ENCODE measurements at places on chromosomes 5 and 9.
A peak's percentile ranks its signal among the peaks of the same experiment; 100 is the strongest.

DNA sequence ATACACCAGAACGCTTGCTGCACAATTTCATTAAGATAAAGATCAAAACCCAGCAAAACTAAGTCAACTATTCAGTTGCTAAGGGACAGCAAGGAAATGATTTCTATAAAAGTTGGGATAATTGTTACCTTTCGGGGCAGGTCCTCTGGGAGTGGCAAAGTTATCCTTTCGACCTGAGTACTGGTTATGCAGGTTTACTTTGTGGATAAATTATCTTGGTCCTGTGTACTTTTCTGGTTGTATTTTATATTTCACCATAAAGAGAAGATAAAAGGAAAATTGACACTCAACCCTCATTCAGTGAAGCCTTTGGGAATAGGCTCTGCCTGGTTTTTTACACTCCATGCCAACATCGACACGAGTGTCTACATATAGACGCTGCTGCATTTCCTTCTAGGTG is 146.5 kb downstream of the SYK start:
- no peak for DNase-seq

DNA sequence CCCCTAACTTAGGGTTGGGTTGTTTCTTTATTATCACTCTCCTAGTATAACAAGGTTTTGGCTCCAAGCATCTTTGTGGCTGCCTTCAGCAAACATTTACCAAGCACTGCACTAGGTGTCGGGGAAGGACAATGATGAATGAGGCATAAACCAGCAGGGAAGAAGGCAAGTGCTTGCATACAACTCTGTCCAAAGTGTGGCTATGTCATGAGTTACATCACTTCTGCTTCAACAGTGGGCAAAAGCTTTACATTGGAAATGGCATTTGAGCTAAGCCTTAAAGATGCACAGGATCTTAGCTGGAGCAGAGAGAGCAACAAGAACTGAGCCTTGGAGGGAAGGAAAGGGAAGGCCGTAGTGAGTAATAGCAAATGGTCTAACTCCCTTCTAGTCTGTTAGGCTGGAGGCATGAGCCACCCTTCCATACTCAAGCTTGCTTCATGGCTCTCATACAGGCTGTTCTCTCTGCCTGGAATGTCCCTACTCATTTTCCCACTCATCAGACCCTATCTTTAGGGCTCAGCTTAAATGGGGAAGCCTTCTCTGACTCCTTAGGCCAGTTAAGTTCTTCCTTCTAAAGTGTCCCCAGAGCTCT is 121.8 kb downstream of the SEMA6A start:
- no peak for DNase-seq

- DNase-seq: no peak
These were observed 1809.2 kb upstream of the ACO1 start for GRCh38 chr9:30575218-30575617.

DNA sequence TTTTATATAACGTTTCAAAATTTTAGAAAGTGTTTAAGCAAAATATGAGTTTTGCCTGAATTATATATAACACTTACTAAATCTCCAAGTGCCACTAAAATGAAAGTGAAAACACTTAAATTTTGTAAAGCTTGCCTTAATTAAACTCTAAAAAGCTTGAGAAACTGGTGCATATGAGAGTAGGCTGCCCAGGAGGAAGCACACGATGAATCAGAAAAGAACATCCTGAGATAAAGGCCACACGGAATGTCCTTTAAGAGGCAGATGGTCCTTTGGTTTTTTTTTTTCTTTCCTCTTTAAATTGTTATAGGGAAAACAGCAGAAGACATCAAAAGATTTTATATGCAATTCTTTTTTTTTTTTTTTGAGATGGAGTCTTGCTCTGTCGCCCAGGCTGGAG is 60.3 kb downstream of the HABP4 start:
- DNase-seq: no peak

GRCh38 chr5:14081791-14082190 is 61.4 kb upstream of the TRIO start:
- no peak for DNase-seq

DNA sequence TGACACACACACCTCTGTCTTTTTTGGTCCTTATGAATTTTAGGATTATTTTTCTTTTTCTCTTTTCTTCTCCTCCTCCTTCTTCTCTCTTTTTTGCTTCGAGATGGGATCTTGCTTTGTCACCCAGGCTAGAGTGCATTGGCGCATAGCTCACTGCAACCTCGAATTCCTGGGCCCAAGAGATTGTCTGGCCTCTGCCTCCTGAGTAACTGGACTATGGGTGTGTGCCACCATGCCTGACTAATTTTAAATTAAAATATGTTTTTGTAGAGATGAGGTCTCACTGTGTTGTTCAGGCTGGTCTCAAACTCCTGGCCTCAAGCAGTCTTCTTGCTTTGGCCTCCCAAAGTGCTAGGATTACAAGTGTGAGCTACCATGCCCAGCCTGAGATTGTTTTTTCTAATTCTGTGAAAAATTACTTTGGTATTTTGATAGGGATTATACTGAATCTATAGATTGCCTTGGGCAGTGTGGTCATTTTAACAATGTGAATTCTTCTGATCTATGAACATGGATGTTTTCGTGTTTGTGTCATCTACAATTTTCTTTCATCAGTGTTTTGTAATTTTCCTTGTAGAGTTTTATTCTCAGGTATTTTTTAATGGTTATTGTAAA is 7.7 kb downstream of the AHRR start:
- no peak for DNase-seq

DNA sequence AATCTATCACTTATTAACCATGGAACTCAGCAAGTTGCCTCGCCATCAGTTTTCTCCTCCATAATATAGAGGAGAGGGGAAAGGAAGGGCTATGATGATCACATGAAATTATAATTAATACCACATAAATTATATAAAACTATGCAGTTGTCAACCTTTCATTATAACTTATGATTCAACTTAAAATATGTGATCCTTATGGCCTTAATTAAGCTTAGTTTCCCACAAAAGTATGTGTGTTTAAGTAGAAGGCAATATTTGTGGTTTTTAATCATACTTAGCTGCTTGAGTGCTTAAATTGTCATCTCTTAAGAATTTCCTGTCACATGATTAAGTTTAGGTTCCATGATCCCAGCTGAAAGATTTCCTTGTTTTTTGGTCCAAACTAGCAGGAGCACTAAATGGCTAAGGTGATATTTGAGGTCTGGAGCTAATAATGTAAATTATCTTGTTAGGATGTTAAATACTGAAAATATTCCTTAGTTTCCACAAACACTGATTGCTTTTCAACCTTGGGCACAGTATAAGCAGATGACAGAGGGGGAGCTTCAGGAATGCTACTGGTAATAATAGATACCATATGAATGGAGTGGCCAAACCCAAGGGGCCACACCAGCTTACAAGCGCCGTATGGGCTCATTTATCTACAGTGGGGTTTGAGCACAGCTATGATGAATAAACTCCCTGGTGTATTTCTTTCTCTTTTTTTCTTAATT is 26.4 kb upstream of the F2R start:
- DNase-seq: no peak

GRCh38 chr5:105849701-105850100 is 1821.0 kb downstream of the EFNA5 start:
- DNase-seq: no peak

DNA sequence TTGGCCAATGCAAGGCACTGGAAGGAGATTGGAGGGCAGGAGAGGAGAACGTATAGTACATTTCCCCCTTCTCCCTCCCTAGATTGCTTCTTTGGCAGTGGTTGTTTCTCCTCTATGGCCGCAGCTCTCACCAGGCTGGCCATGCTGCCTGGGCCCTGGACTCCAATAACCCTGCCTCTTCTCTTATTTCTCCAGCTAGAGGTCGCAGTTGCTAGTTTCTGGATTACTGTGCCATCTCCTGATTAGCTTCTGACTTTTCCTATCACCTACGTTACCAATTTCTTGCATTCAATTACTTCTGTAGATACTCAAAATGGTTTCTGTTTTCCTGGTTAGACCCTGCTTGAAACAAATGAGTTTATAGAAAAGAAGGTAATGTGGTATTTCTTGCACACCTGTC is 2.4 kb upstream of the MACIR start:
- no peak for DNase-seq

GRCh38 chr5:65481171-65481581 is 544 bp downstream of the ADAMTS6 start:
- no peak for DNase-seq

DNA sequence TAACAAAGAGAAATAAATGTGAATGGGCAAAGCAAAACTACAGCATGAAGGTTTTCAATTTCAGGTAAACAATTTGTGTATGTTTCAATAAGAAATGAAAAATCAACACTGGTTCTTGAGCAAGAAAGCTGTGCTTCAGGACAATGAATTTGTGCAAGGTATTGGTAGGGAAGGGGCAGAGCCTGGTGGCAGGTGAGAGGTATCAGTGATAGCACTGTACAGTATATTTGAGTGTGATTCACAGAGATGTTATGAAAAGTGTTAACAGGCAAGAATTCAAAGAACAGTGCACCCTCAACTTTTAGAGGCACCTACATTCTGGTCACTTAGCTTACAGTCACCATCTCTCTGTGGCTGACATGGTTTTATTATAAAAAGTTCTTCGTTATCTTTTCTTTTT is 25.7 kb downstream of the PLPP1 start:
- no peak for DNase-seq

DNA sequence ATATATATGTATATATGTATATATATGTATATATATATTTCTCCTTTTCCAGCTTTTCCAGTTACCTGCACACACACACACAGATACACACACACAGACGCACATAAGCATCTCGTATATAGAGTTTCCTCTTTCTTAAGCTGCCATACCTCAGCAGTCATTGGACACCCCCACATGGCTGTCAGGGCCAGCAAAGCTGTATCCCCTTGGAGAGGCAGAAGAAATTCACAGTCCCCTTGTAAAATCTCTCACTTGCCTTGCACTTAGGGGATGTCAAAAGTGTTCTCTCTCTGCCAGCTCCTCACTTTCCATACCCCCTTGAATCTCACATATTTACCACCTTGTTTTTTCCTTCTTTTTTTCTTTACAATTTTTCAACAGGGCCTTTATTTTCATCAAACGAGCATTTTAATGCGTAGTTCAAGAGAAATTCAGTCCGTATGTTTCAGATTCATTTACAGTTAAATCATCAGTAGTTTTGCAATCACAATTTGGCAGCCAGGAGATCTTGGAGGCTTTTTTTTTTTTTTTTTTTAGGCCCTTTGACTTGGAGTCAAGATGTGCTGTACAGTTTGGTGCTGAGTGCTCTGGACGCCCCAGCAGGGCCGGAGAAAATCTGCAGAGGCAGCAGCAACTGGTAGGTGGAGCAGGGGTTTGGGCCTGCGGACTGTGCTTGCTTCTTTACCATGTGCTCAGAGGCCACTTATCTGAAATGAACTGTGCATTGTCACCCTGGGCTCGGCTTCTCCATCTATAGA is 244.9 kb upstream of the KLF4 start:
- no peak for DNase-seq

GRCh38 chr5:138981131-138981530 is 106.0 kb upstream of the LRRTM2 start:
- DNase-seq: no peak

- DNase-seq: no peak
These were observed 323.5 kb downstream of the TLE4 start for GRCh38 chr9:79895232-79895631.

DNA sequence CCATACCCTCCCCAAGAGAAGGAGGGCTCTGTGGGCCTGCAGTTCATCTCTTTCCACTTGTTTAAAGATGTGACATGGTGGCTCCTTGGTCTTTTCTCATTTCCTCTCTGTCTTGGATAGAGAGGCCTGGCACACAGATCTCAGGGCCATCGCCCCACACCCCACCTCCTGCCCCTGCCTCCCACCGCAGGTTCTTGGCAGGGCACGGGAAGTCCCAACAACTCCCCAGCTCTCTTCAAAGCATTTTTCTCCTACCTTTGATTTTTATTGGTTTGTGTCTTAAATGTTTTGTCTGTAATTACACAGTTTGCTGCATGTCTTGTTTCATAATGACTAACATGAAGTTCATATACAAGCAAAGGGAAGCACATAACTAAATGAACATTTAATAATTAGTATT is 178.5 kb upstream of the MSX2 start:
- no peak for DNase-seq

- DNase-seq: no peak
These were observed 384.8 kb downstream of the PRELID2 start for GRCh38 chr5:145450286-145450885.

DNA sequence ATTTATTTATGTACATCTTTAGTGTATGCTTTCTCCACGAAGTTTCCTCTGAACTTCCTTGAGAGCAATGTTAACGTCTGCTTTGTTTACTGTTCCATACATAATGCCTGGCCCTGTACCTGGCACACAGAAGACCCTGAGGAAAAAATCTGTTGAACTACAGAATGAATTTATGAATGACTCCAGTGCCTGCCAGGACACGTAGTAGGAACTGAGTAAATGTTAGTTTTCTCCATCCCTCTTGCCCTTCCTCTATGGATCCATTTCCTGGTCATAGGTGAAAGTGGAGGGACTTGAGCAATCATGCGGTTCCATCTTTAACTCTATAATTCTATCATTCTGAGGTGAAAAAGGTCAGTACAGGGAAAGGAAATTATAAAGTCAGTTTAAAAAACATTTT is 117.7 kb downstream of the MAPKAP1 start:
- no peak for DNase-seq

GRCh38 chr5:107514305-107514704 is 156.4 kb downstream of the EFNA5 start:
- no peak for DNase-seq

- DNase-seq: no peak
These were observed 789 bp downstream of the DOK3 start for GRCh38 chr5:177508837-177509236.

GRCh38 chr9:132172185-132172584 is 10.3 kb downstream of the NTNG2 start:
- DNase-seq: no peak

- DNase-seq: no peak
These were observed 1740.9 kb downstream of the EFNA5 start for GRCh38 chr5:105929858-105930257.

- no peak for DNase-seq
These were observed 26.5 kb downstream of the MRPS27 start for GRCh38 chr5:72293495-72294055.

DNA sequence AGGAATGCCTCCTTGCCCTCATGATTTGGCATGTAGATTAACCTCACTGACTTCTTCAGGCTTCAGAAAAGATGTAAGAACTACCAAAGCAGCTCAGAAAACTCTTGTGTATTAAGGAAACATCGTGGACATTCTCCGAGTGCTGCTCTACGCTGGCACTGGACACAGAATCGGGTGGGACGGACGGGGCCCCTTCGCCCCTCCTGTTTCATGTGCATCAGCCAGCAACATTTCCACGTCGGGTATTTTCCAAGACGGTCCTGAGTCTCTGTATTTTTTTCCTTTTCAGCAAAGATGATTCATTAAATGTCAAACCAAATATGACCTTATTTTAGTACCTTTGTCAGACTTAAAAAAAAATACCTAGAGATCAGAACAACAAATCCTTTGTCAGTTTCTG is 583.6 kb downstream of the CCDC171 start:
- no peak for DNase-seq

- peak; percentile 70 for DNase-seq
These were observed 17.8 kb downstream of the ITK start for GRCh38 chr5:157198277-157198986.

DNA sequence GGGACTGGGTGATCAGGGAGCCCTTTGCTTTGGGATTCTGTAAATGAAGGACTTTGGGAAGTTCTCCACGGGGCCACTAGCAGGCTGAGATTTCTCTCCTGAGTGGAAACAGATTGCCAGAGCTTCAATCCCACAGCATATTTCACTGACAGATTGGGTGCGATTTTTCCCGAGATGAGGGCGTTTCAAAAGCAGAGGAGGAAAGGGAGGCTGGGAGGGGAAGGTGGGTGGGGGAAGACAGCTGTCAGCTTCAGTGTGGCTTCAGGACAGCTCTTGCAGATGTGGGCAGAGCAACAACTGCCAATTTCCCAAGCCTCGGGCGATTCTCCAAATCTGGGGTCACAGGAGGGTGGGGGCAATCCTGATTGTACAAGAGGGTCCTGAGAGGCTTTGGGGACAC is 258.5 kb upstream of the ADRA1B start:
- DNase-seq: no peak

Data from stimulated activated CD8-positive, alpha-beta memory T cell treated with anti-CD3 and anti-CD28 coated beads, Interleukin-4, amount 100 ng/mL, for 48 hours (primary cell).